ENCODE measurements at places on chromosomes 6 and 20.

DNA sequence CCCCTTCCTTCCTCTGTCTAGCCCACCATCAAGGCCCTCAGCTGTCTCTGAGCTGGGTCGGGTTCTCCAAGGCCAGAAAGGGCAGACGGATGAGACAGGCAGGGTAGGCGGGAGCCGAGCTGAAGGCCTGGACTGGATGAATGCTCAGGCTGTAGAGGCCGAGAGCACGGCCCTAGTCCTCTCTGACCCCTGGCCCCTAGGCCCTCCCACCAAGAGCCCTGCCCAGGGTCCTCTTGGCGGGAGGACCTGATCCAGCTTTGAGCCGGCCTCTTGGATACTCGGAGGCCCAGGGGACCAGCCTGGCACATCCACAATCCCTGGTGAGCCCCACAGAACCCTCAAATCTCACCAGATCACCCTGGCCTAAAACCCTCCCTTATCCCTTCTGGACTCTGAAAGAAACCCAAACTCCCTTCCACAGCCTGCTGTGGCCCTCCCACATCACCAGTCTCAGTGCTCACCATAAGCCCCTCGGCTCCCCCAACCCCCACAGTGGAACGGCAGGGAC, 8.2 kb downstream of the ADISSP start:
- no peak for DNase-seq

DNA sequence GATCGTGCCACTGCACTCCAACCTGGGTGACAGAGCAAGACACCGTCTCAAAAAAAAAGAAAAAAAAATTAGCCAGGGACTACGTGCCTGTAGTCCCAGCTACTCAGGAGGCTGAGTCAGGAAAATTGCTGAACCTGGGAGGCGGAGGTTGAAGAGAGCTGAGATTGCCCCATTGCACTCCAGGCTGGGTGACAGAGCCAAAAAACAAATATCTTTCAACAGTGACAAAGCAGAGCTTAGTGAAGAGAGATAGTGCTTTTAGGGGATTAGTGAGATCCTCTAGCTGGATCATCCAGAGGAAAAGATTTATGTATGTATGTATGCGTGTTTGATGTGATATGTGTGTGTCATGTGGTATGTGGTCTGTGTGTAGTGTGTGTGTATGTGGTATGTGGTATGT, 56.6 kb downstream of the IL22RA2 start:
- DNase-seq, result no peak

- DNase-seq, result no peak
These were observed 29.5 kb upstream of the SPDEF start for GRCh38 chr6:34585512-34586061.

DNA sequence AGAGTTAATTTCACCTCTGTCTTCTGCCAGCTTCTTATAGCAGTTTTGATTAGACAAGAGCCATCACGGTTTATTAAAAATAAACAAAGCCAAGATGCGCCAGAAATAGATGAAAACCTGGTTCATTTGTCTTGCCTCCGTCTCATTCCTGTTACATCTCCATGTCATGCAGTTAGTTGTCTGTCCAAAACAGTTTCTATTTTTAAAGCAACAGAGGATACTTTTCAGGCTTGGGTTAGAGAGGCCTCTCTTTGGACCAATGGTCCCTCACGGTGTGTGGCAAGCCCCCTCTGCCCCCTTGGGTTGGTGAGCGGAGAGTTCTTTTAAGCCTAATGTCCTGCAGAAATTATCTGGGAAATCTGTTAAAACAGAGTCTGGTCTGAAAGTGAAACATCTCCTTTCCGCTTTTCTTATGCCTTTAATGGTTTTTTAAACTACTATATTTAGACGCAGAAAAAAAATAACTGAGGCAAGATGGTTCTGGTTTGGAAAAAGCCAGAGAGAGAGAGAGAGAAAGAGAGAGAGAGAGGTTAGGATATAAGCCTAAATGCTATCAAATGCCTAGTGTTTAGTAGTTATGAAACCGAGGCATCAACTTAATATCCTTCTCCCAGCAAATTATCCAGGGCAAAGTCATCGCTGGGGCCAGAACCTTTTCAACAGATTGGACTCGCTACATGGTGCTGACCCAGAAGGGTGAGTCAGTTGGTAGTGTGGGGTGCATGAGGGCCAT, 64.5 kb downstream of the ZDHHC14 start:
- DNase-seq, result no peak

DNA sequence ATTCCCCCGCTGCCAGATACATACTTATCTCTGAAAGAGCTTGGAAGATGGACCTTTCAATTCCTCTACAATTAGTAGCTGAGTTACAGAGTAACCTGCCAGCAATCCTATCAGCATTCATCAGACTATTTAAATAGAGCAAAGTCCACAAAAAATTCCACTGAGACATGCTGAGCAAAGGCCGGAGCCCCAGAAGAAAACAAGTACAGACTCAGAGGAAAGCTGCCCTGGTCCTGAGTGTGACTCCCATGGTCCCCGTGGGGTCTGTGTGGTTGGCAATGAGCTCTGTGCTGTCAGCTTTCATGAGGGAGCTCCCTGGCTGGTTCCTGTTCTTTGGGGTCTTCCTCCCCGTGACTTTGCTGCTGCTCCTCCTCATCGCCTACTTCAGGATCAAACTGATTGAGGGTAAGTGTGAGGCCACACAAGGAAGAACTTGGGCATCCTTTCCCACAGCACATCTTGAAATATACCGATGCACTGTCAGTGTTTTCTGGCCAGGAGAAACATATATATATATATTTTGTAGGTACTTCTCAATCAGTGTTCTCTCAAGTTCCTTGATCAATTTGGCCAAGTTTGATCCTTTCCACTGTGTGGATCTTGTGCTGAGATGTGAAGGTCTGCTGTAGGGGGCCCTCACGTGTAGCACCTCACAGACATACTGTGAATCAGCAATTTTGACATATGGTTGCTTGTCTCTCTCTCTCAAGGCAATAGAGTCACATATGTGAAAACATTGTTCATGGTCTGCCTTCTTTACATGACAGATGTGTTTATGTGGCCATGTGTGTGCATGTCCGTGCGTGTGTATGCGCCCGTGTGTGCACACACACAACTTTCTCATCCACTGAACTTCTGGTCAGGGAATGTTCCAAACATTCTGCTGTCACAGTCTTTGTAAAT, at the start of gene SMLR1:
SMLR1 (plus strand) TSS at position 160 of the 903 bp plus-strand sequence; CDS start at position 168, 8 bp downstream.
- DNase-seq, result no peak

- DNase-seq, result no peak
These were observed 248.2 kb downstream of the LAMA2 start for GRCh38 chr6:129130959-129131681.

DNA sequence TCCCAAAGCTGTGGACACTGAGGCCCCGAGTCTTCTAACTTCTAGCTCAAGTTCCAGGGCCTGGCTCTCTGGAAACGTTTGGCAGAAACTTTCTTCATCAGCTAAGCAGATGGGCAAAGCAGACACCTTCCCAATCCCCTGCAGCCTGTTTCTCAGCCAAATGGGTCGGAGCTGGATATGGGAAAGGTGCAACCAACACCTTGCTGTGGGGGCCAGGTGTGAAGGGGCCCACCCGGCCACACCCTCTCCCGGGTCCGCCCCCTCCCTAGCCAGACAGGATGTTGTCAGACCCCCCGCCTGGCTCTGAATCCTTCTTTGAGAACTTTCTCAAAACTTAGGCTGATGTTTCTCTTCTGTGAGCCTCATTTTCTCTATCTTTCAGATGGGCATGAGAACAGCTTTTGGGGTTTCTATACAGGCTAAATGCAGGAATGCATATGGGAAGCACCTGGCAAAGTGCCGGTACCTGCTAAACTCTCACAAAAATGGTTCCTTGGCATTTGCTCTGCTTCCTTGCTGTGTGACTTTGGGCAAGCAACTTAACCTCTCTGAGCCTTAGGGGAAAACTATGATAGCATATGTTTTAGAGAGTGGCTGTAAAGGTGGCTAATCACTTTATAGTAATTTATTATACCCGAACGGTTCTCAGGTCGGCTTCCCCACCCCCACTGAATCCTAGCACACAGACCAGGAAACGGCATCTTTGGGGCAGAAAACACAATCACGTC, 1.8 kb downstream of the SNAI1 start:
- DNase-seq, result no peak

GRCh38 chr6:5905431-5906339, 101.0 kb downstream of the NRN1 start:
- no peak for DNase-seq

DNA sequence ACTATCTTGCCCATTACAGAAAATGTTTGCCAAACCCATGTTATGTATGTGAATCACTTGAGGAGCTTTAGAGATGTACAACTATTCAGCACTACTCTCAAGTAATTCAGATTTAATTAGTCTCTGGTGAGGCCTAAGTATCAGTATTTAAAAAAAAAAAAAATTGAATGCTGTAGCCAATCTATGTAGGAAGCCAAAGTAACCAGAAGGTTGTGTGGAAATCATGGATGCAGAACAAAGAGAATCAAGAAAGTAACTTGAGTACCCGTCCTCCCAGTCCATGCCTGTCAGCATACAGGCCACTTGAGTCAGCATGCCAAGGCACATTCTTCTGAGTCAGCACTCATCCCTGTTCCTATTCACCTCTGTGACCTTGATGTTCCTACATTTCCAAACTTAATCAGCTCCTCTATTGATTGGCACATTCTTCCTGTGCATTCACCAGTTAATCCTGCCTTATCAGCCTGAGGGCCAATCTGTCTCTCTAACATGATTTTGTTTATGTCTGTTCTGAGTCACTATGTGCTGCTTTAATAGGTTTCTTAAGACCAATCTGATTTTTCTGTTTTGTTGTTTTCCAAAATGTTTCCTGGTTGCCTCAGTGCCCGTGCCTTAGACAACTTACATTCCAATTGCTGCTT, 165.6 kb downstream of the KCNQ5 start:
- DNase-seq, result no peak

GRCh38 chr6:170296423-170296745, 5.5 kb upstream of the DLL1 start:
- DNase-seq, result no peak

- no peak for DNase-seq
These were observed 335.1 kb downstream of the PREX1 start for GRCh38 chr20:48492715-48493070.

GRCh38 chr6:33802186-33802958, 1.4 kb downstream of the MLN start:
- no peak for DNase-seq

DNA sequence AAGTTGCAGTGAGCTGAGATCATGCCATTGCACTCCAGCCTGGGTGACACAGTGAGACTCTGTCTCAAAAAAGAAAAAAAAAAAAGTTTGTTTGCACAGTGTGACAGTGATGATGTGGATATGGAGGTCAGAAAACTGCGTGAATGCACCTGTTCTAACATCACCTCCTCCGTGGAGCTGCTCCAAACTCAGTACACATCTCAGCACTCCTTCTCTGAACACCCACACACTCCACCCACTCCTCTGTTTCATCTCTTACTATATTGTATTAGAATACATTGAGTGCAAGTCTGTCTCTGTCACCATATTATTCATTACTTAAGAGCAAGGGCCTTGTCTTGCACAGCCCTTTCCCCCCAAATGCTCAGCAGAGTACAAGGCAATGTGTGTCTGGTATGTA, 51.5 kb upstream of the ENPP4 start:
- DNase-seq, result no peak

DNA sequence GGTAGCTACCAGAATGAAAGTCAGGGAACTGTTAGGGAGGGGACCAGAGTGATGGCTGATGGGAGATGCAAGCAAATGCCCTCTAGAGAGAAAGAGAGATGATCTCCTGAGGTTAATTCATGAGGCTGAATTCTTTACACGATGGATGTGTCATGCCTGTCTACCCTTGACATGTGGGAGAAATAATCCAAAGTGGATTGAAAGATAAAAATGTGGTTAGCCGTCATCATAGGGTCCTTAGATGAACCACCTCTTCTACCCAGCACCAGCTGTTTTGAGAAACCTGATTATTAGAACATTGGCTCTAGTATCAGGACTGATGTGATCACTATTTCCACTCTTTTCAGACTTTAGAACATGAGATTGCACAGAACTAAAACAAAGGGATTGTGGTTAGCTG, 53.6 kb downstream of the SOBP start:
- no peak for DNase-seq

GRCh38 chr20:42576167-42576566, 613.5 kb downstream of the PTPRT start:
- DNase-seq, result no peak

DNA sequence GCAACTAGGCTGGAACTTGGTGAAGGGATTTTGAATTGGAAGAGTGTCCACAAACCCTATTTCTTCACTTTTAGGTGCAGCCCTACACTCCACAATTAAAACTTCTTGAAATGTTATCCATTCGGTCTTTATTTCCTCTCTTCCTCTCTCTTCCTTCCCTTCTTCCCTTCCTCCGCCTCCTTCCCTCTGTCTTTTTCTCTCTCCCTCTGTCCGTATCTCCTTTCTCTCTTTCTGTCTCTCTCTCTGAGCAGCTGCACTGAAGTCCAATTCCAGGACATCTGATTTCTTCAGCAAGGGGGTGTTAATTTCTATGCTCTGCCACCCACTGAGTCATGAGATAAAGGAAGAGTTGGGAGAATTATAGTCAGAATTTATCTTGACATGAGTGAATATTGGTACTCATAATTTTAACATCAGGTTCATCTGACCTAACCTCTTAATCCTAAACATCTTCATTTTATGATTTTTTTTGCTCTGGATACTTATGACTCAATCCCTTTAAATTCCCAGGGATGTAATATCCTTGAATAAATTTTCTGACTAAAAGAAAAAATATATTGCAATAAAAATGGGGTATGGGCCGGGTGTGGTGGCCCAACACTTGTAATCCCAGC, 84.2 kb downstream of the BCAS1 start:
- DNase-seq, result no peak

GRCh38 chr6:27260369-27260768, 12.9 kb downstream of the PRSS16 start:
- no peak for DNase-seq

GRCh38 chr20:63178446-63178820, 37.5 kb downstream of the YTHDF1 start:
- no peak for DNase-seq

DNA sequence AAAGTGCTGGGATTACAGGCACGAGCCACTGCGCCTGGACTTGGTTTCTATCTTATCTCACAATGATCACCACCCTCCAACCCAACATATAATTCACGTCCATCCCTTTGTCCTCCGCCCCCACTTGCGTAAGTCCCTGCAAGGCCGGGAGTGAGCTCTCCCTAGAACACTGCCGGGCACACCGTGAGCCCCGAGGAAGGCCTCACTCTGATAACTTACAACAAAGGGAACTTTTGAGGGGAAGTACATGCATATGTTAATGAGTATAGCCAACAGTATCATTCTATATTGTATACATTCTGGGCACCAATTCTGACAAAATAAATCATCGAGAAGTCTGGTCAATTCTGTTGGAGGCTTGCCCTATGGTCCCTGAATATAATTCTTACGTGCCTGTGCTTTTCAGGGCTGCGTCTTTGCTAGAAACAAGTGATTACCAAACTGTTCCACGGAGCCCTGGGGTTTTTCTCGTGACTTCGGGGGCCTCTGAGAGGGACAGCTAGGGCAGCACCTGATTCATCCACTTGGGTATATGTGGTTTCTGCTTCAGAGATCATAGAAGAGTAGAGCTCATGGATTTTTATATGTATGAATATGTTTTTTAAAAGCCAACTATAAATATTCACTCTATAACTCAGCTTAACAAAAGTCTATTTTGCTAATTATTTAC, 469.8 kb upstream of the AGPAT4 start:
- DNase-seq, result no peak
